ENCODE measurements at places on chromosomes 6 and 20.

DNA sequence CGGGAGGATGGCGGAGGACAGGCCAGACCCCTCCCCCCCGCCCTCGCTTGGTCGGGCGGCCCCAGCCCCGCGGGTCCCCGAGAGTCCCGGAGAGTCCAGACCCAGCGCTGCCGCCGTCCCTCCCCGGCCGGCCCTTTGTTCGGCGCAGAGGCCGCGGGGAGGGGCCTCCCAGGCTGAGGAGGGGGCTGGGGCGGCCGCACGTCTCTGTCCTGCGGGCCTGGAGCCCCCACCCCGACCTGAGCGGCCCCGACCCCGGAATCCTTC, 806 bp downstream of the KCNQ2 start:
- DNase-seq = no peak

DNA sequence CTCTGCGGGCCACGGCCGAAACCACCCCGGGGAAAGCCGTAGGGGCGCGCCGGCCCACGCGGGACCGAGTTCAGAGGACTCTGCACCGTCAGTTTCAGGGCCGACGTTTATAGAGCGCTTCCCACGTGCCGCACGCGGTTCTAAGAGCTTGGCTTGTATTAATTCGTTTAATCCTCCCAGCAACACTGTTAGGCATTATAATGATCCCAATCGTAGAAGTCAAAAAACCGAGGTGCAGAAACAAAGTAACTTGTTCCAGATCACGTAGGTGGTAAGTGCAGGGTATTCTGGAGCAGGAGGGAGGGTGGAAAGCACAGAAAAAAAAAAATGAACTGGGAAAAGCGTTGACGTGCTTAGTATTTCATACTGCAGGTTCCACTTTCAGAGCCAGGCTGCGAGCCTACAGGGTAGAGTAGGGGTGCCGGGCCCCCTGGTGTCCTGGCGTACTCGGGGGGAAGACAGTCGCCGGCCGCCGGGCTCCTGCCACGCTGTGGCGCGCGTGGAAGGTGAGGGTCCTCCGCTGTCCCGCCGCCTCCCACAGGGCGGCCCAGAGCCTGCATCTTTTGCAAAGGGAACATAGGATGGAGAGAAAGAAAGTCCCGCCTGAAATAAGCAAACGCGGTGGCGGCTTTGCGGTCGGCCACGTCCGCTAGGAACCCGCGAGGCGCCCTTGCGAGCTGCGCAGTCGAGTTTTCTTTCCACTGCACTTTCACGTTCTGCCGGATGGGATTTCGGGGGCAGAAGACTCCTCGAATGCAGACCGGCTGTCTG, 10.2 kb upstream of the FOXF2 start:
- DNase-seq = no peak

DNA sequence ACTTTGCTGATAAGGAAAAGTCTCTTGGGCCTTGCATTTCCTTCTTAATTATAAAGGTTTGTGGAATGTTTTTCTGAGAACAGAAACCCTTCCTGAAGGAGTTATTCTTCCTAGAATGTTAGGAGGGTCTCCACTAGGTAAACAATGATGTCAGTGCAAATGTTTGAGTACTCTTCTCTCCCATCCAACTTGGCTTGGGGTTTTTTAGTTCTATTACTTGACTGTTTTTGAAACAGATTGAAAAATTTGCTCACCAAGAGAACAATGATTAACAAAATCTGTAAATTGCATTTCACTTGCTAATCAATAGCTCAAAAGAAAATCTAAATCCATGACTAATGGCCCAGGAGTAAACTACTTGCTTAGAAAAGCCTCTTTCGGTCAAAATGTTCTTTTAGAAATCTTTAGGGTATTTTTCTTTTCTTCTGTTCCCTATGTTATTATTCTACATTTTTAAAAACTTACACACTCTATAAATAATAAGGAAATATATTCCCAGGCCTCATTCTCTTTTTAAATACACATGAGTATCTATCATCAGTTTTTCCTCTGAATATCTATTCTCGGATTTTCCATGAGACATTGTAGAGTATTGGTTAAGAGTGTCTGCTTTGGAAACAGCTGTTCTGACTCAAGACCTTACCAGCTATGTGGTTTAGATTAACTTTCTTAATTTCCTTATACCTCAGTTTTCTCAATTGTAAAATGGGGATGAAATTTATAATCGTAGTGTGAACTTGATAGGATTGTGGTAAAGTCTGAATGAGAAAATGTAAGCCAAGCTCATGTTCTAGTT, 234.2 kb upstream of the CITED2 start:
- DNase-seq = no peak

- no peak for DNase-seq
These were observed 637 bp upstream of the RPF2 start for GRCh38 chr6:110981202-110981600.

GRCh38 chr20:24364482-24364881, 104.9 kb upstream of the SYNDIG1 start:
- DNase-seq = no peak

DNA sequence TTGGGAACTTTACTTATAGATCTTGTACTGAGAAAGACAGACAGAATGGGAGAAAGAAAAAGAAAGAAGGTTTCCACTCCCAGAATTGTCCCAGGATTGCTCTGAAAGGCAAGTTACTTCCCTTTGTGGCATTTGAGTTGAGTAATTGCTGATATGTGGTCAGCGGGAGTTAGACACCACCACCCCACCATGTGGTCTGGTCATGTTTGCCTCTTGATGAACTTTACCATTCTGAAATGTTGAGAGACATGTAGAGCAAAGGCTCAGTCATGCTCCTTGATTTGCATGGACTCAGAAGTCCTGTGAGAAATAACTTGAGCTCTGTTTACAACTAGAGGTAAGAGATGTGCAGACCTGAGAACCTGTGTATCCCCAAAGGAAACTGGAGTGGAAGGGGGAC, 17.1 kb downstream of the TCF21 start:
- no peak for DNase-seq

GRCh38 chr6:106908386-106908840, 66.1 kb downstream of the CD24 start:
- DNase-seq = no peak

DNA sequence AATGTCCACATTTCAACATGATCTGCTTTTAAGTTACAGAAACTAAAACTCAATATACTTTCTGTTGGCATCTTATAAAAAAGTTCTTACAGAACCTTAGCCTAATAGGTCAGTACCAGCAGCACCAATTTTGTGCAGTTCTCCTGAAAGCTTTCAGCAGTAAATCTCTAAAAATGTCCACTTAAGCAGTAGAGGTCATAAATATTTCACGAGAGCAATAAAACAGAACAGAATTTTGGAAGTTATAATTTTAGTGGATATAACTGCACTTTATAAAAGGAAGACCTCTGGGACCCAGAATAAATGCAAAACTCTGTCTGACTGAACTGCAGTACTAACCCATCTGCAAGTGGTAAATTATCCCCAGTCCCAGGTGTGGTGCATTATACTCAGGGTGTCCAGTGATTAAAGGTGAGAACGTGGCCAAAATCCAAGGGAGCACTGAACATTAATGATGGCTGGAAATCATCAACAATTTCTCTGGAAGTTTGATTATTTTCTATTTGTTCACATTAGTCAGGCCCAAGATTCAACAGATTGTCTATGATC, 172.6 kb upstream of the RSPO3 start:
- no peak for DNase-seq

DNA sequence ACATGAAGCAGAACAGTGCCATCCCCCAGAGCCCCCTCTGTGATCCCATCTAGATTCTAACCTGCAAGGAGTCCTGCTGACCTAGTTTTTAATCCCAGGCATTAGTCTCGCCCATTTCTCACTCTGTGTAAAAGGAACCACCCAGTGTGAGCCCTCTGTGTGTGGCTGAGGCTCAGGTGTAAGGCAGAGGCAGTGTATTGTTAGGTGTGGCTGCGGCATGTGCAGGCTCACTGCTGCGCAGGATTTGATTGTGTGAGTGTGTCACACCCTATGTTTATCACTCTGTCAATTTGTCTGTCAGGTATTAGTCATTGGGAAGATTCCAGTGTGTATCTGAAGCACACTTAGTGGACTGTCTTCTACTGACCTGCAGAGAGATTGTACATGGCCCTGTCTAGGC, 13.7 kb upstream of the CST8 start:
- DNase-seq = no peak

GRCh38 chr6:33807606-33808005, 3.8 kb upstream of the MLN start:
- DNase-seq = no peak

- DNase-seq = no peak
These were observed 597 bp downstream of the ADA start for GRCh38 chr20:44650771-44651433.

DNA sequence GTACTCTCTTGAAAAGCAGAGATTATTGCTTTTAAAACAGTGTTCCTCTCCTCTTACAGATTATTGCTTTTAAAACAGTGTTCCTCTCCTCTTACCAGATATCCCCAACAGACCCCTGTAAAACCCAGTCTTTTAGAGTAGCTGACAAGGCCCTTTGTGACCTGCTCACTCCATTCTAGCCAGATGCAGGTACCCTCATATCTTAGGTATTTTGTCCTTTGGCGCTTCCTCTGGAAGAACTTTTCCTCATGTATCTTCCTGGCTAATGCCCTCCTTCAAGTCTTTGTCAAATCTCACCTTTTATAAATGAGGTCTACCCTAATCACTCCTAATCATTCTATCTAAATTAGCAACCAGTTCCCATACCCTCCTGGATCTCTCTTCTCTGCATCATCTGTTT, 536.0 kb downstream of the BTBD3 start:
- no peak for DNase-seq

DNA sequence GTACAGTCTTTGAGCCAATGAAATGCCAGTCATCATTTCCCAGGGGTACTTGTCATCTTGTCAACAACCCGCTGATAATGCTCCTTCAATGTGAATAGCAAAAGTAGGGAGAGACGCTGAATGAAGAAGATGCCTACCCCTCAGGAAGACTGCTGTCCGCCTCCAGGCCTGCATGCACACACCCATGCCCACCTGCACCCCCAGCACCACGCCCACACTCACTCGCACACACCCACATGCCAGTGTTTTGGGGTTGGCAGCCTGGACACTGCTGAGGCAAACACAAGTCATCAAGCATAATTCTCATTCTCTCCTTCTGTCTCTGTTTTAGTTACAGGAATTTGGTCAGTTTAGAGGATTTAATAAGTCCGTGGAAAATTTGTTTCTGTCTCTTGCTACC, 63.6 kb downstream of the SYTL3 start:
- no peak for DNase-seq

GRCh38 chr6:126429866-126430265, 90.0 kb downstream of the CENPW start:
- no peak for DNase-seq

DNA sequence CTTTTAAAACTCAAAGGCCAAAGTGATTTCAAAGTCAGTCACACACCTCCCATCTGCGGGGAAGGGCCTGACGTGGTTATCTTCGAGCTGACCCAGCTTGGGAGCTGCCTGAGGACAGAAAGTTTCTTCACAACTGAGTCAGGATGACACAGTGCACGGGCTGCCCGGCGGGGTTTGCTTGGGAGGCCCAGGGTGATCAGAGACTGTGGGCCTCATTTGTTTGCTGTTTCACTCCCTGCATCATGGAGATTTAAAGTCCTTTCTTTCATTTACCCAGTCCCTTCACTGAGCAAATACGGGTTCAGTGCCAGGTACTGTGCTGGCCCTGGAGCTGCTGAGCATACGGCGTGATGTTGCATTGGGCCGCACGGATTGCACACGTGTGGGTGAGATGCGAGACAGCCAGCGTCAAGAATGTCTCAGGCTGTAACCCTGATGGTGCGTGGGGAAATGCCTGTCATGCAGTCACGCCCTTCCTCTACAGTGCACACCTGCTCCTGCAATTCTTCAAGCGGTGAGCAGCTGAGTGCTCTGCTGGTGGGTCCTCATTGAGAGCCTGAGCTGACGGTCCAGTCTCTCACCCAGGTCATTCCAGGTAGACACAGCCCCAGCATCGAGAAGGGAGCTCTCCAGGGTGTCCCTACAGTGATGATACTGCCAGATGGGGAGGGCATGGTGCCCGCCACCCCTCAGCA, 82.7 kb upstream of the PMEPA1 start:
- no peak for DNase-seq

DNA sequence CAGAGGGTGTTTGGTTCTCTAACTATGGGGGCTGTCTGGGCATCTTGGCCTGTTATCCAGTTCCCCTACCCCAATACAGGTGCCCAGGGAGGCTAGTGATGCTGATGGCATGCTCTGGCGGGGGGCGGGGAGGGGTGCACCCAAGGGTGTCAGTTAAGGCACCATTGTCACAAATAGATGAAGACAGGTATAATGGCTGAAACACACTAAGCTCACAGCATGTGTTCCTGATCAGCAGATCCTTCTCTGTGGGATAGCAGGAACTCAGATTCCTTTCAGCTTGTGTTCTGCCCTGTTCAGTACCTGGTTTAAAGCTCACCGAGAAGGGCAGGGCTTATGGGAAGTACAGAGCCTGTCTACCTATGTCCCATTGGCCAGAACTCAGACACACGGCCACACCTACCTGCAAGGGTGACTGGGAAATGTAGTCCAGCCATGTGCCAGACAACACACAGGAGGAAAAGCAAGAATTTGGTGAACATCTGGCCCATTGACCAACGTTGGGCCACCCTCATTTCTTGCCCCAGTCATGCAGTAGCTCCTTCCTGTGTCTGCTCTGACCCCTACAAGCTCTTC, 3.4 kb upstream of the RSPO4 start:
- DNase-seq = no peak

- DNase-seq = peak; percentile 14
These were observed 24.4 kb downstream of the UST start for GRCh38 chr6:148771212-148771601.

- DNase-seq = no peak
These were observed 715 bp downstream of the SOX12 start for GRCh38 chr20:325889-326644.

GRCh38 chr6:3532296-3532916, 75.6 kb upstream of the SLC22A23 start:
- DNase-seq = no peak

DNA sequence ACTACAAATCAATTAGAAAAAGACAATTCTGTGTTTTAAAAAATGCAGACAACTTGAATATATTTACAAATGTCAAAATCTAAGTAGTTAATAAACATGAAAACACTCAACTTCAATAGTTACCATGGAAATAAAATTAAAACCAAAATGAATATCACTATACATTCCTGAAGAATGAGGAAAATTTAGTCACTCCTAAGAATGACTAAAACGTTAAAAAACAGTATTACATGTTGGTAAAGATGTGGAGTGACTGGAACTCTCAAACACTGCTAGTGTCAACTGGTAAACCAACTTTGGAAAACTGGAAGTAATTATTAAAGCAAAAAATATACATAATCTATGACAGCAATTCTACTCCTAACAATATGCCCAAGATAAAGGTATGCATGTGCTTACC, 36.3 kb downstream of the AHI1 start:
- no peak for DNase-seq

DNA sequence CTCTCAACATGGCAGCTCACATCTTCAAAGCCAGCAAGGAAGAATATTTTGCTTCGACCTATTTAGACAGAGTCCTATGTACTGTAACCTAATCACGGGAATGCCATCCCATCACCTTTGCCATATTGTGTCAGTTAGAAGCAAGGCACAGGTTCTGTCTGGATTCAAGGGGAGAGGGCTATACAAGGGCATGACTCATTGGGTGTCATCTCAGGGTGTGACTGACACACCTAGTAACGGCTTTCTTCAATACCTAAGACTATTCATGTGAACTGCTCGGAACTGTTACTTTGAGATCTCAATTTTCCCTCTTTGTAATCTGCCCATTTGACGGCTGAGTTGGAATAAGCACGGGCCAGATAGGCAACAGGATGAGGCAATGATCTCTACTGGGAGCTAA, 135.6 kb upstream of the HDGFL1 start:
- no peak for DNase-seq

- no peak for DNase-seq
These were observed 429 bp downstream of the AMD1 start for GRCh38 chr6:110874880-110875547.

Data from NCI-H187 treated with DMSO at 0.1 percent for 48 hours (cell line).